CD4-positive, alpha-beta T cell treated with Interleukin-6 for 4 hours (primary cell): ENCODE measurements at places on chromosomes 1 and 21.
A peak's percentile ranks its signal among the peaks of the same experiment; 100 is the strongest.

DNA sequence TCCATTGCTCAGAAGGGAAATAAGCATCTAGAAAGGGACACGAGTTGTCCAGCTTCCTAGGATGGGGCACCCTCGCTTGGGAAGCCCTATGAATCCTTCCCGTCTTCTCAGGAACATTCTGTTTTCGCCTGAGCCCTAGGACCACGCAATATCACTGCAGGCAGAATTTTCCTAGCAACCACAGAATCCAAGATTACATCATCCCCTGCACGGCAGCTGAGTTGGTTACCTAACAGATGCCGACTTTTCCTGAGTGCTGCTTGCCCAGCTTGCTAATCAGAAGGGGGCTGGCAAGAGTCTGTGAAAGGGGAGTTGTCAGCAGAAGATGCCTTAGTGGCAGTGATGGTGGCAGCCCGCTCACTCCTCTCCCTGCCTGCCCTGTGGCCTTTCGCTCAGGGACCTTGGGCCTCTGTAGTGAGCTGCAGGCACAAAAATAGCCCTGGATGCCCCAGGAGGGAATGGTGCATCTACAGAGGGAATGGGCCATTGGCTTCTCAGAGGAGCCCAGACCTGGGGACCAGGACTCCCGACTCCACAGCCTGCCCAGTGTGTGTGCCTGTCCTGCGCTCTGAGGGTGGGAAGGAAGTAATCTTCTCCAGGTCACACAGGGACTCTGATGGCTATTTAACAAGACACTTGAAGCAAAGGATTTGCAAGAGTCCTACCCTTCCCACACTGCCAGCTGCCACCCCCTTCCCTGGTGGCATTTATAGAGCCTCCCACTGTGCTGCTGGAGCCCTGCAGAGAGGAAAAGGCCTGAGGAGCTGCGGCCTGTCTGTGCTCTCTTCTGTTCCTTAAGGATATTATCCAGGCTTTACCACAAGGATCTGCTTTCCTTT is 28.9 kb upstream of the CLSTN1 start:
- DNase-seq: no peak

DNA sequence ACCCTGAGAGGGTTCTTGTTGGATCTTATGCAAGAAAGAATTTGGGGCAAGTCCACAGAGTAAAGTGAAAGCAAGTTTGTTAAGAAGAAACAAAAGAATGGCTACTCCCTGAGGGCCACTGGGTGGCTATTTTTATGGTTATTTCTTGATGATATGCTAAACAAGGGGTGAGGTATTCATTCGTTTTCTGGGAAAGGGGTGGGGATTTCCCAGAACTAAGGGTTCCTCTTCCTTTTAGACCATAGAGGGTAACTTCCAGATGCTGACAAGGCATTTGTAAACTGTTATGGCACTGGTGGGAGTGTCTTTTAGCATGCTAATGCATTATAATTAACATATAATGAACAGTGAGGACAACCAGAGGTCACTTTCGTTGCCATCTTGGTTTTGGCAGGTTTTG is 18.2 kb upstream of the IFI6 start:
- DNase-seq: no peak

- DNase-seq: no peak
Observed at GRCh38 chr1:151176514-151177045, 799 bp upstream of the TMOD4 start.

- DNase-seq: no peak
Observed at GRCh38 chr1:27678747-27679146, 6.8 kb upstream of the IFI6 start.

DNA sequence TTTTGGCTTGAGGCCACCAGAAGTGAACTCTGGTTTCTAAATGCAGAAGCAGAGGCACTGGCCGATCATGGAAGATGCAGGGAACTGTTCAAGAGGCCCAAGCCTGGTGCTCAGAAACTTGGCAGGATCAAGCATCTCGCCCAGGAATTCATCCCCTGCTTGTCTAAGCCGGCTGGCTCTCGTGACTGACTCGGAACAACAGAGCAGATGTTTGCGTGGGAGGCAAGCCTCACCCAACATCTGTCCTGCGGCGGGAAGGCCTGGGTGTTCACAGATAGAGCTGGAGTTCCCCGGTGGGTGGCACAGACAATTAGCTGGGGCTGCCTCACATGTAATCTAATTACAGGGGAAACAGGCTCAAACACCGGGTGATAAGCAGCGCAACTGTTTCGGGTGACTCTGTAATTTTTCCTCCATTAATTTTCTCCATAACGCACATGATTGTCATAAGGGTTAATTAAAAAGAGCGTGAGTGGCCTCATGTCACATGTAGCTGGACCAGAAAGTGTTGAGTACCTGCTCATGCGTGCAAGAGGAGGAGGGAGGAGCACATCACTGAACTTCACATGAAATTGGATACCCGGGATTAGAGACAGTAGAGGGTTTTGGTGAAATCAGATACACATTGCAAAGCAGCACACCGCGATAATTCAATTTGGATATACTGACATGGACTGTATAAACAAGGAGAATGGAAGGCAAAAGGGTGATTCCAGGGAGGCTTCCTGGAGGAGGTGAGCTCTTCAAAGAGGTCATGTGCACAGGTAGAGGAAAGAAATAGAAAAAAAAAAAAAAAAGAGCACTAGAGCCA is 180.0 kb downstream of the ETS2 start:
- no peak for DNase-seq

DNA sequence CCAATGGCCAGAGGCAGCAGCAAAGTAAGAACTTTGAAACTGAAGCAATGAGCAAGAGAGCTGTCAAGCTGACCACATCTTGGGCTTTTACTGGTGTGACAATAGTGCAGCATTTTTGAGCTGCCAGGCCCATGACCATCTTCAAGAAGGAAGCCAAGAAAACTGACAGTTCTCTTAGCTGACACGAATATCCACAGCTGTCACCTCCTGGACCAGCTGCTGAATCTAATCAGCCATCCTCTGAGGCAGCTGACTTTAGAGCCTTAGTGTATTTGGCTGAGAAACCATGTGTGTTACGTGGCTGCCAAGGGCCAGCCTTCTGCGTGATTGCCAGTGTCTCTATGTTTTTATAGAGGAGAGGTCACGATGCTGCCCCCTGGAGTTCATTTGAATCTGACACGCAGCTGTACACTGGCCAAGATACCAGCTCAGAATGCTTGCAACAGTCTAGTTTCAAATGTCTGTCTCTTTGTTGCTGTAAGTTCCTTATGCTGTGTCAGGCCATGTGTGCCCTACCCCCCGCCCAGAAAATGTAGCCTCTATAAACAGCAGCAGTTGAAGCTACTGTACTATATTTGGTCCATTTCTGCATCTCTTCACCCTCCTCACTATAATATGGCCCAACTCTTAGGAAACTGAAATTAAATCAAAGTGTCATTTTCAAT is 39.7 kb downstream of the PALMD start:
- peak; percentile 20 for DNase-seq

DNA sequence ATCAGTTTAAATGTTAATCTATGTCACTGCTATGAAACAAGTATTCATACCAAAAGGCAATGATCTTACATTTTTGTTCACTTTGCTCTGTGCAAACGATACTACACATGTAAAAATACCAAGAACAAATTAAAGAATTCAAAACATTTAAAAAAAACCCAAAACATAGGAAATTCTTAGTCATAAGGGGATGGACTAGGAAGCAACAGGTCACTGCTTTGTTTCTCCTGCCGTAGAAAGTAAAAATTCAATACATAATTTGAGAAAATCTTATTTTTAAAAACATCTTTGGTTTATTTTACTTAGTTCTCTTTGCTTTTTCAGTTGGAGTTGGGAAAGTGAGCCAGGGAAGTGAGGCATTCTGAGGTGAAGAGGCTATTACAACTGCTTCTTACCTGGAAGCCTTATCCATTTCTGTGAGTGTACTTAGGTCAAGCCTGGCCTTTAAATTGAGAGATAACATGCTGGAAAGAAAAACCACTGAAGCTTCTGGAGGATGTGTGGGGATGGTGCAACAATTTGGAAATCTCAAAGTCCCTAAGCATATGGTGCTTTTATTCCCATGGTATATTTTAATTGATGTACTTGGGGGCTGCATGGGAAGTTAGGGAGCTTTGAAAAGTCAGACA is 183.5 kb downstream of the CDC42BPA start:
- DNase-seq: no peak

GRCh38 chr1:229167318-229167717 is 103.6 kb upstream of the RAB4A start:
- DNase-seq: no peak

- no peak for DNase-seq
Observed at GRCh38 chr1:202069662-202070061, 53.1 kb upstream of the GPR37L1 start.

DNA sequence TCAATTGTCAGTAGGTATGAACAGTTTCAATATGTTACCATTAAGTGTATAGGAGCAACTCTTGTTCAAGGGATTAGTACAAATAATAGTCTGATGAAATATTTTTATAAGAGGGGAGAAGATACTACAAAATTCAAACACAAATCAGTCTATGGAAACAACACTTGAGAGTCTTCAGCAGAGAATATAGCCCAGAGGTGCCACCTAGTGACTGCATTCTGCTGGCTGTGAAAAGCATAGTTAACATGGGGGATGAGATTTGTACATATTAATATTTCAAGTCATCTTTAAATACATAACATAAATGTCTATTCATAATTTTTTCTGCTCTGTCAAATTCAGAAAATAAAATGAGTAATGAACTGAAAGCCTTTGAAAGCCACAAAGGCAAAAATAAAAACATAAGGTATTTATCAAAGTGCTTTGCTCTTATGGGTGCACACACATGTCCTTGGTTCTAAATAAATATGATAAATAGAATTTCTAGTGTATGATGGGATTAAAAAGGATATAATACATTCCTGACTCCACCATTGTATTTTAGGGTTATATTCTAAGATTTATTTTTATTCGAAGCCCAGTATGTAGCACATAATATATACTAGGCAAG is 440.9 kb upstream of the ZRANB2 start:
- no peak for DNase-seq
